Astrocyte (in vitro differentiated cells and primary cell): ENCODE measurements at places on chromosomes 12 and 14. TPM values are rescaled to one million over a fixed set of nuclear protein-coding genes. Genes with fewer than 3 reads are reported as not detected.
A peak's percentile ranks its signal among the peaks of the same experiment; 100 is the strongest.

The SOAT2 gene
- not detected in 2 replicates for total RNA-seq

The C12orf60 gene
- total RNA-seq = 1.7 and 2.0 TPM in 2 replicates

The ETFBKMT gene
- 2.1 and 2.2 TPM in 2 replicates for total RNA-seq

The BTG1 gene
- 56.5 and 63.7 TPM in 2 replicates for total RNA-seq

DNA sequence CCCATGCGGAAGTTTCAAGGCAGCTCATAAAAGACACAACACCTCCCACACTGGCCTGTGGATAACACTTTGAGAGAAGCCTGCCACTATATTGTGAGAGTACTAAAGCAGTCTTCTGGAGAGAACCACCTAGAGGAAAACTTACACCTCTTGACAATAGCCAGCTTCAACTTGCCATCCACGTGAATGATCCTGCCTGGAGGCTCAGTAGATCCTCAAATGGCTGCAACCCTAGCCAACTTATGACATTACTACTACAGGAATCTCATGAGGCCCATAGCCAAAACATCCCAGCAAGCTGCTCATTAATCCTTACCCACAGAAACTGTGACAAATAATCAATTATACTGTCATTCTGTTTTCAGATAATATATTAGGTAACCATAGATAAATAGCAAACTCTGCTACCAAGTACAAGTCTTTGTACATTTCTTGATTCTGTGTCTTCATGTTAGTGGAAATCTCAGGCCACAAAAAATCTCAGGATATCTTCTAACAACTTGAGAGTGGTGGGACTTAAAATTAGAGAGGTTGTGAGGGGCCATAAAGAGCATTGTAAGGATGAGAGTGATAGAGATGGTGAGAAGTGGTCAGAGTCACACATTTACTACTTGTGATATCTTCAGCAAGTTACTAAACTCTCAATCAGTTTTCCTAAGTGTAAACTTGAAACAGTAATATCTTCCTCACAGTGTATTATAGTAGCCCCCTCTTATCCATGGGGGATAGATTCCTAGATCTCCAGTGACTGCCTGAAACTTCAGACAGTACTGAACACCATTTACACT, 368.0 kb downstream of the C12orf50 start:
- DNase-seq = peak; percentile 88
- no peak overlapping the region for H3K4me3 ChIP-seq
- no peak overlapping the region for H3K27ac ChIP-seq
- H3K4me1 ChIP-seq = no peaks in the 10 kb centered on the region
- H3K36me3 ChIP-seq = no peaks in the 10 kb centered on the region

DNA sequence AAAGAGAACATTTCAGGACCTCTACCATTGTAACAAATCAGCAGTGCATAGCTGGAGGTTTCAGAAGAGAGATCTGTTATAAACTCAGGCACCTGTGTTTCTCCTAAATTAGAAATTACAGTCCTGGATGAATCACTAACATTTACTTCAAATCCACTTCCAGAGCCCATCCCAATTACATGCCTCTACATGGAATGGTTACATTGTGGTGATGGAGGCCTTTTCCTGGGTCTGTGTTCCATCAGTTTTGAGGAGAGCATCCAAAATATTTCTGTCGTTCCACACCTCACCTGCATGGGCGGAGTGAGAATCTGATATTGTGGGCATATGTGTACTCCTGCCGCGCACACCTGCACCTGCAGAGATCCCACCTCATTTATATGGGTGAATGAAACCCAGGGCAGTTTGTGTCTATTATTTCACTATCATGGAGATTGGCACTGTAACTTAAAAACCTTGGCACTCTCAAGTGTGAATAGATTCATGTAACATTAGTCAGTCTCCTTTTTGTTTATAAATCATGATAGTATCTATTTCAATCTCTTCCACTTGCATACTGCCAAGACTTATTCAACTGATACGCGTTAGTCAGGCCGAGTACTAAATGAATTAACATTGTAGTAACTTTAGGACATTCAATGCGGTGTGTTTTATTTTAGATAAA, 215.1 kb upstream of the FAR2 start:
- H3K4me3 ChIP-seq = no peak overlapping the region
- no peak overlapping the region for H3K27ac ChIP-seq
- no peaks in the 10 kb centered on the region for H3K4me1 ChIP-seq
- H3K27me3 ChIP-seq = no peaks in the 10 kb centered on the region
- no peaks in the 10 kb centered on the region for H3K36me3 ChIP-seq

DNA sequence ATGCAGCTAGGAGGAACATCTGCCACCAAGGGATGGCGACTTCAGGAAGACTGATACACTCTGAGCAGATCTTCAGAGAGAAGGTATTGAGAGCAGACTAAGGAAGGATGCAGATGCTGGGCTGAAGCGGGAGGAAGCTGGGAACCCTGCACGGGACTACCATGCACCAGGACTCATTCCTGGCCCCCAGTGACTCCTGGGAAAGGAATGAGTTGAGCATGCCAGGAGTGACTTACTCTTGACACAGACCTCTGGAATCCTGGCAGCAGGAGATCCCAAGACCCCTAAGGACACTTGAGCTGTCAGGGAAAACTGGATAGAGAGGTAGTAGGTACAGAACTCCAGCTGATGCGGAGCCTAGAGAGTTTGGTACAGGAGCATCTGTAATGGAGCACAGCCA, 336.1 kb downstream of the RPS29 start:
- no peaks in the 10 kb centered on the region for H3K36me3 ChIP-seq
- DNase-seq = peak; percentile 54

GRCh38 chr14:96911499-96912149, 114.4 kb downstream of the VRK1 start:
- H3K27ac ChIP-seq = no peak overlapping the region
- DNase-seq = no peak
- H3K4me1 ChIP-seq = no peaks in the 10 kb centered on the region

DNA sequence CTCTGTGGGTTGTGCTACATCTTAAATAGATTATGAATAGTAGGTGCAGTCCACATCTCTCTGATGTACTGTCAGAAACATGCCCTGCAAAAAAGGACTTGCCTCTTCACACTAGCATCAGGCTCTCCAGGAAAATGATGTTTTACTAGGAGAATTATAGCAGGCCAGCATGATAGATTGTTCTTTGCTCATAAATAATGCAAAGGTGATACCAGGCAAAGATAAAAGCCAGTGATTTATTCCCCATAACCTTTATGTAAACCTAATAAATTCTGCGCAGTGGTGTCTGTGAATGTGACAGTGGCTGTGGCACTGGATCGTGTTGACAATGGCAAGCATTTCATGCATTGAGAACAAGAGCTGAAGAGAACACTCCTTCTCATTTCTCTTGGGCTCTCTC, 646.5 kb upstream of the SEL1L start:
- H3K27me3 ChIP-seq = no peaks in the 10 kb centered on the region
- no peak overlapping the region for H3K27ac ChIP-seq
- H3K4me1 ChIP-seq = no peaks in the 10 kb centered on the region
- H3K4me3 ChIP-seq = no peak overlapping the region
- H3K36me3 ChIP-seq = no peaks in the 10 kb centered on the region
- no peak for DNase-seq

DNA sequence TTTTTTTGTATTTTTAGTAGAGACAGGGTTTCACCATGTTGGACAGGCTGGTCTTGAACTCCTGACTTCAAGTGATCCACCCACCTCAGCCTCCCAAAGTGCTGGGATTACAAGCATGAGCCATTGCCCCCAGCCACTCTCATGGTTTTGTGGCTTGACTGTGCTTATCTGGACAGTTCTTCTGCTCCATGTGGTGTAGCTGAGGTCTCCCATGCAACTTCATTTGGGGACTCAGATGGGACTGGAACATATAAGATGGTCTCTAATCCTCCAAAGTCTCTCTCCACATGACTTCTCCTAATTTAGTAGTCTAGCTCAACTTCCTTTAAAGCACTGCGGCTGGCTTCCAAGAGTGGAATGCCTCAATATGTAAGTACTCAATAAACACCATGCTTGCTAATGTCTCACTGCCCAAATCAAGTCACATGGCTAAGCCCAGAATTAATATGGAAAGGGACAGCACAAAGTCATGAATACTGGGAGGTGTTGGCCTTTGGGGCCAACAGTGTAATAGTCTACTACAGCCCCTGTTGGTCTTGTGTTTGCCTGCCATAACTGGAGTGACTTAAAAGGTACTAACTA, 7.4 kb downstream of the INHBC start:
- no peaks in the 10 kb centered on the region for H3K4me1 ChIP-seq
- H3K27me3 ChIP-seq = no peaks in the 10 kb centered on the region
- H3K4me3 ChIP-seq = no peak overlapping the region

DNA sequence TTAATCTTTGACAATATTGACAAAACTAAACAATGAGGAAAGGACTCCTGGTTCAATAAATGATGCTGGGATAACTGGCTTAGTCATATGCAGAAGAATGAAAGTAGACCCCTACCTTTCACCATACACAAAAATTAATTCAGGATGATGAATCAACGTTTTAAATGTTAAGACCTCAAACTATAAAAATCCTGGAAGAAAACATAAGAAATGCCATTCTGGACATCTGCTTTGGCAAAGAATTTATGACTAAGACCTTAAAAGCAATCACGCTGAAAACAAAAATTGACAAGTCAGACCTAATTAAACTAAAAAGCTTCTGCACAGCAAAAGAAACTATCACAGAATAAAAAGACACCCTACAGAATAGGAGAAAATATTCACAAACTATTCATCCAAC, 97.4 kb downstream of the LMNTD1 start:
- H3K36me3 ChIP-seq = no peaks in the 10 kb centered on the region
- H3K27me3 ChIP-seq = no peaks in the 10 kb centered on the region
- no peak overlapping the region for H3K4me3 ChIP-seq
- no peak overlapping the region for H3K27ac ChIP-seq

GRCh38 chr12:107130830-107131611, 37.7 kb upstream of the CRY1 start:
- no peak overlapping the region for H3K27ac ChIP-seq
- no peaks in the 10 kb centered on the region for H3K4me1 ChIP-seq
- no peak for DNase-seq
- no peak overlapping the region for H3K4me3 ChIP-seq

- no peaks in the 10 kb centered on the region for H3K27me3 ChIP-seq
- no peak for DNase-seq
- no peak overlapping the region for H3K4me3 ChIP-seq
- H3K4me1 ChIP-seq = no peaks in the 10 kb centered on the region
Observed at GRCh38 chr14:99467336-99468078, 13.2 kb downstream of the SETD3 start.

DNA sequence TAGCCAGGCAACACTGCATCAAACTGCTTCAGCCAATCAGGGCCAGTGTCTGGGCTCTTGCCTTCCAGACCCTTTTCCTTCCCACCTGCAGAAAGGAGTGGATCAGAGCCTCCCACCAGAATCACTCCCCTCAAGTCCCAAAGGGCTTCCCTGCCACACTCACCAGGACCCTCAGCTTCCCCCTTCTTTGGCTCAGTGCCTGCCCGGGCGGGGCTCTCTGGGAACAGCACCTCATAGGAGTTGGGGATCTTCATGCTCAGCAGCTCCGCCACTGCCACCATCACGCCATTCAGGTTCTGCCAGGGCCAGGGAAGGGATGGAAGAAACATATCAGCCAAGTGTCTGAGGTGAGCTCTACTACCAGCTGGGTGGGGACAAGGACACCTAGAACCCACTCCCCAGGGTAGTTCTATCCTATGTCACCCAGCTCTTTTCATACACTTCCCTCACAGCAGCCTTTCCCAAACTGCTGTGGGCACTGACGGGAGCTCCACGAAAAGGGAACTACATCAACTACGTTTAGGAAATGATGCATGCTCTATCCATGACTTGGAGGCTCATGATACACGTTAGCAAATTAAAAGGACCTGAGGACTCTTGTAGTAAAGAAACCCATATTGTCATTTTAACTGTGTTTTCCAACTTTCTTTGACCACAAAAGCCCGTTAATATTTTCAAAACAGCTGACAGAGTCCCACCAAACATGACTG, 9.4 kb upstream of the PRKAG1 start:
- no peaks in the 10 kb centered on the region for H3K4me1 ChIP-seq
- H3K36me3 ChIP-seq = peaks cover 54% of the 10 kb centered on the region
- no peak overlapping the region for H3K4me3 ChIP-seq
- H3K27ac ChIP-seq = no peak overlapping the region
- DNase-seq = no peak

DNA sequence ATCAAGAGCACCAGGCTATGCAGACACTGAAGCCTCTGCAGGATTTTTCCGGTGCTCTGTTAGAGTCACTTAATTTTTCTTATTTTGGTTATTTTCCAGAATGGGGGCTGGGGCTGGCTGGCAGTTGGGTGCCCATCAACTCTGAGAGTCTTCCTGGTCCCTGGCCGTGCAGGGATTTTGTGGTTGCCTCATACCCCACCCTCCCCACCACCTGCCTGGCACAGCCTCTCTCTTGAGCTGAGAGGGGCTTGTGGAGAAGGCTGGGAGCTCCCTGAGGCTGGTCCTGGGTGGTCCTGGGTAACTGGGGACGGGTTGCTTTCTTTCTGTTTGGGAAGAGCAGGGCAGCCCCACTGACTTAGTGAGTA, 23.3 kb downstream of the LRTM2 start:
- no peaks in the 10 kb centered on the region for H3K36me3 ChIP-seq
- H3K27me3 ChIP-seq = peaks cover 40% of the 10 kb centered on the region
- H3K27ac ChIP-seq = no peak overlapping the region
- no peak for DNase-seq
